ENCODE measurements at places on chromosomes 3 and 15.

DNA sequence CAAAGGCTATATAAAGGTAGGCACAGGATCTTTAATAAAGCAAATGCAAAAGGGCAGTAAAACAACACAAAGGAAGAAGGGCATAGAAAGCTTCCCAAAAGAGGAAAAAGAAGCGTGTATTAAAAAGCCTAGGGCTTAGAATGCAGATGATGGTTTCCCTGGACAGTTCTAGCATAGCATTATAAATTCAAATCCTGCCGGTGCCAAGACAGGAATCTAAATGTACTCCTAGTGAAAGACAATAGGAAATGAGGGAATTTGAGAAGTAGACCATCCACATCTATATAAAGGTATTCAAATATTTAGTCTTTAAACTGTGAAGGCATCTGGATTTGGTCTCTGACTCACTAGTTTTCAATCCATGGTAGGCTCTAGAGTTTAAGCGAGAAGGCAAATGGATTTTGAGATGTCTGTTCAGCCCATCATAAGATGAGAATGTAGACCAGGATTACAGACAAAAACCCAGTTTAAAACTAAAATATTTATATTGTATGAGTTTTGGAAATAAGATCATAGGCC, 431.8 kb downstream of the TBL1XR1 start:
- DNase-seq: no peak

- no peak for DNase-seq
These were observed 196.5 kb downstream of the UBE3A start for GRCh38 chr15:25242166-25242879.

- no peak for DNase-seq
These were observed 276.7 kb downstream of the NFKBIZ start for GRCh38 chr3:102125994-102126368.

DNA sequence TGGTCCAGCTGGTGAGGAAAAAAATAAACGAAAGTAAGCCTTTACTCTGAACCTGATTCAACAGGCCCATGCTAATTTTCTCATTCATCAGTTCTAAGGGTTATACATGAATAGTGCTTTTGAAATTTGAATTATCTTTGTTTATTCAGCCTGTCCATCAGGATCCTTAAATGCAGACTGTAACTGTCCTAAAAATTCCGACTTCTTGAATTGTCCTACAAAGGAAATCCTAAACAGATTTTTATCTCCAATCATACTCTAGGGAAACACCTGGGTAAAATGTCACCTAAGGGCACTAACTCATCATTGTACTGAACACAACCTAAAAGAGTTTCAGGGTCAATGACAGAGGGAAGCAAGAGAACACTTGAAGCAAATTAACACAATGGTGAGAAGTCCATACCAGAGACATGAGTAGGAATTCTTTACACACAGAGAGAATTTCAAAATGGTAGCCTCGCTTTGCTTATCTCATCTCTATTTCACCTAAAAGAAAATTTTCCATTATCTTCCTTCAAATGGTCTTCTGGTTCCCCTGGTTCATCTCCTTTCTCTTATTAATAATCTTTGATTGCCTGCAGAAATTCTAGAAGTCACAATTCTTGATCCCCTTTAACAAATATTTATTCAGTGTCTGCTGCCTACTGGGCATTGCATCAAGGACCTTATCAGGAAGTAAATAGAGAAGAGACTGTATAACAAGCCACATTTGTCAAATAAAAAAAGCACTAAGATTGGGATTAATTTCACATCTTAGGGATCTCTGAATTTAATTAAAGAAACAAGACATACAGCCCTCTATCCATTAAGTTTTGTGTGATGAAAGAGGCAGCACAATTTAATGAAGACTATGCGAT, 182.7 kb downstream of the MEIS2 start:
- DNase-seq: no peak

DNA sequence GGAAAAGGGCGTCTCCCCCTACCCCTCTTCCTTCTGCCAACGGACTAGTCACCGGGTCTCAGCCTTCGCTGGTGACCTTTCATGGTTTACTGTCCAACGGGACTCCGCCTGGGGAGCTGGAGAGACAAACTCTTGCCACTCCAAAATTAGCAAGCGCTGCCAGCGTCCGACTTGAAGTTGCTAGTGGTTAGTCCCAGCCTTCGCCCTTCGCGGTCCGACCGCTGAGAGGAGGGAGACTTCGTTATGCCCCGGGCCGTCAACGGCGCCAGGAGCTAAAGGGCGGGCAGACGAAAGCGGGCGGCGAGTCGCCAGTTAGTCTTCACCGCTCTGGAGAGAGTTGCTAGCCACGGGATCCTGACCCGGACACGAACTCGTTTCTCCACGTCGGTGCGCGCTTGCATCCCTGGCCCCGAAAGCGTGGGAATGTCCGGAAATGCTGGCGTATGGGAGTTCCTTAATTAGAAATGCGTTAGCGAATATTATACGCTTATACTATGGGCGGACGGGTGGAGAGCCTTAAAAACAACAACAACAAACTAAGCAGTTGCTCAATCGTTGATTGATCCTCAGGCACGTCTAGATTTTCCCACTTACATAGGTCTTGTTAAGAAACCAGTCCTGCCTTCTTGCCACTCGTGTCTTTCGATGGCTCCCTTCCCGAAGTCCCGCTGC, 716 bp downstream of the SMC4 start:
- DNase-seq: peak; percentile 52

DNA sequence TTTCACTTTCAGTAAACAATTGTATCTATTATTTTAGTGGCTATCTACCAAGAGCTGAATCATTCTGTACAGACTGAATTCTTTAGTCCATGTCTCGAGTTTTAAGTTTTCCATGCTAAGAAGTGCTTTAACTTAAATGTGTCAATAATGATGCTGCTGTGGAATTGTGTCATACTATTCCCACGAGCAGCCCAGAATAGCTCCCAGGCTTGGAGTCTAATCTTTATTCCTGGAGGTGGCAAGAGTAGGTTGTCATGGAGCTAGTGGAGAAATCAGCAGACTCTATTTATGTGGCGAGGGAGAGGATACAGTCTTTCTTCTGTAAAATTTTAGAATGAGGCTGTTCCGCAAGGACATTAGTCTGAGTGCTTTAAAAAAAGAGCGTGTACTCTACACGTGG, 207.2 kb downstream of the ROBO2 start:
- no peak for DNase-seq

GRCh38 chr15:98428253-98428989, 219.9 kb upstream of the IGF1R start:
- peak; percentile 59 for DNase-seq

DNA sequence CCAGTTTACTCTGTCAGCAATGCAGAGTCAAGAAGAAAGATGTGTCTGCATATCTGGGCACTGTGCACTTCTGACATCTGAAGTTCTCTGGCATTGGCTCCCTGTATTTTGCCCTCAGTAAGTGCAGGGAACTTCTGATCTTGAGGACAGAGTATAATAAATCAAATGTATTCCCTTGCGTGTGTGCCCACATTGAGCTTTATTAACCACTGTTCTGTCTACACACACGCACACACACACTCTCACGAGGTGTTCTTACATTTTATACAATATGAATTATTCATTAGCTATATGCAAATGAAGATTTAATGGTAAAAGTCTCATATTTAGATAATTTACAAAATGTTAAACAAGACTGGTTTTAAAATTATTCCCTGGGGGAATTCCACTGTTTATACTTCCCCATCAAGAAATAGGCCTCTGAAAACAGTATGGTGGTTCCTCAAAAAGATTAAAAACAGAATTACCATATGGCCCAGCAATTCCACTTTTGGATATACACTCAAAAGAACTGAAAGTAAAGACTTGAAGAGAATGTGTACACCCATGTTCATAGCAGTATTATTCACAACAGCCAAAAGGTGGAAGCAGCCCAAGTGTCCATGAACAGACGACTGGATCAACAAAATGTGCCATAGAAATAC, 24.6 kb upstream of the ANPEP start:
- no peak for DNase-seq

DNA sequence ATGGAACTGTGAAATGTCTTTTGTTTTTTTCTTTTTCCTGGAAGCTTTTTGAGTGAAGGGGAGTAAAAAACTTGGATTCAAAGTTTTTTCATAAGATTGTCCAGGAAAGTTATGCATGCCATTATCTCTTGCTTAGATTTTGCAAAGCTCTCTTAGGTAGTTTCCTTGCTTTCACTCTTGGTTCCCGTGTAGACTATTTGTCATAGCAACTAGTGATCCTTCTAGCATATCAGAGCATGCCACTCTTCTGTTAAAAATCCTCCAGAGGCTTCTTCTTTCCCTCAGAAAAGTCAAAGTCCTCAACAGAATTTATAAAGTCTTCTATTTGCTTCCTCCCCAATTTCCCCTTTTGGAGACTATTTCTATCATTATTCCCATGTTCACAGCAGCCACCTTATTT, 21.1 kb downstream of the GTF2E1 start:
- no peak for DNase-seq

DNA sequence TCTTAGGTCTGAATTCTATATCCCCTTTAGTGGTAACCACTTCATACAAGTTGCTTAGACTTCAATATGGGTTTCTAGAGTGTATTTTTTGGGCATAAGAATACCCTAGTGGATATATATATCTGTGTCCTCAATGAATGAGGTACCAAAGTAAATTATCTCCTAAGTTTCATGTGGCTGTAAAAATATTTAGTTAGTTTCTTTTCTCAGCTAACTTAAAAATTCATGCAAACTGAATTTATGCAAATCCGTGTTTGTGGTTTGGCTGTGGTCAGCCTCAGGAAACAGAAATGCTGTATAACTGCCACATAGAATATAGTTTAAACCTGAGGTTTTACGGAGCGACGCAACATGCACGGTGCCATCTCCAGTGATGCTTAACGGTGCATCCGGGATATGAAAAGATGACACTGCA, 80.3 kb downstream of the PEX5L start:
- DNase-seq: peak; percentile 65

- DNase-seq: no peak
These were observed 722 bp downstream of the STRA6 start for GRCh38 chr15:74201710-74202420.

GRCh38 chr3:179837374-179837773, 184.5 kb downstream of the USP13 start:
- no peak for DNase-seq

DNA sequence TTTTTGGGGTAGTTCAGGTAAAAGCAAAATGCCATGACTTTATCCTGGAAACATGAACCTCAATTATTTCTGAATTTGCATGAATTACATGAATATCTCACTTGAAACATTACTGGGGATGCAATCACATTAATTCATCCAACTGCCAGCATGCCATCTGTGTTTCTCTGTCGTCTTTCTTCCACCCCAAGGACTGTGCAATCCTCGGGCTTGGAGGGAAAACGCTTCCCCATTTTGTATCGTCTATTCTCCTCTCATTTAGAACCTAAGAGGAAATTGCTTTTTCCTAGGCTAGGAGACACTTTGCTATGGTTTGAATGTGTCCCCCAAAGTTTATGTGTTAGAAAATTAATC, 109.4 kb downstream of the SQOR start:
- no peak for DNase-seq

- no peak for DNase-seq
These were observed 15.5 kb upstream of the SLITRK3 start for GRCh38 chr3:165211721-165212120.

- DNase-seq: no peak
These were observed 46.8 kb downstream of the ITGA11 start for GRCh38 chr15:68385240-68385561.

GRCh38 chr15:89164712-89165211, 56.6 kb downstream of the RLBP1 start:
- DNase-seq: no peak

GRCh38 chr3:2511356-2511755, 412.7 kb downstream of the CNTN4 start:
- no peak for DNase-seq

All from activated CD4-positive, alpha-beta T cell treated with anti-CD3 and anti-CD28 coated beads, Interleukin-2, amount 10 ng/mL, durations not matched to agents 7 days and 5 days (primary cell).